Astrocyte of the cerebellum (primary cell): ENCODE measurements at places on chromosomes 7 and 10.
A peak's percentile ranks its signal among the peaks of the same experiment; 100 is the strongest.

- DNase-seq = no peak
Measured at GRCh38 chr10:34814223-34814912, 728 bp downstream of the PARD3 start.

DNA sequence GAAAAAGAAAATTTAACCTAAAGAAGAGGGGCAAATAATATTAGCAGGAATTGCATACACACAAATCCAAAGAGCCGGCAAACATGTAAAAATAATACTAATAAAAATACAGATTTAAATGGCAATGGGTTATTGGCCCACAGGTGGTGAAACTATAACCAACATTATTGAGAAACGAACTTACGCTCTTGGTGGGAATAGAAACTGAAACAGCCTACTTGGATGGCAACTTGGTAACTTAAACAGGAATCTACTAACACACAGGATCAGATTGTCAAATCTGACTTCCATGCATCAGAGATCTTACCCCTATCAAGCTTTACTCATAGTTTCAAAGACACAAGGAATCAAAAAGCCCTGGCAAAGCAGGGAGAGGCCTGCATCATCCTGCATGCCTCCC is 66.5 kb downstream of the ANLN start:
- no peak for DNase-seq

GRCh38 chr10:124127965-124128810 is 34.8 kb upstream of the CHST15 start:
- DNase-seq = no peak

GRCh38 chr10:30645340-30645827 is 15.8 kb upstream of the LYZL2 start:
- peak; percentile 6 for DNase-seq

DNA sequence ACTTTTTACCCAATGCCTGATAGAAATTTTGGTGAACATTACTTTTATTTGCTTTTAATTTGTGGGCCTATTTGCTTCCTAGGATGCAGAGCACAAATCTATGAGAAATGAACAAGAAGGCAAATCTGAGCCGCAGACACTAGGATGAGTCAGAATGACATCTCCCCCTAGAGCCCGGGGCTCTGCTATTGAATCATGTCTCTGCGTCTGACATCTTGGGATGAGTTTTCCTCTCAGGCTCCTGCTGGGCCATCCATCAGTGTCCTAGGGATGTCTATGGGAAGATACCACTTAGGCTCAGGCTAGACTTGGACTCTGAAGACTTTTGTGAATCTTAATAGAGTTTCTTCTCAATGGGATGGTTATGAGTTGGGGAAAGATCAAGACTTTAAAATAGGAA is 157.3 kb upstream of the MTPN start:
- DNase-seq = no peak

GRCh38 chr7:81190997-81191768 is 272.3 kb upstream of the SEMA3C start:
- DNase-seq = no peak

DNA sequence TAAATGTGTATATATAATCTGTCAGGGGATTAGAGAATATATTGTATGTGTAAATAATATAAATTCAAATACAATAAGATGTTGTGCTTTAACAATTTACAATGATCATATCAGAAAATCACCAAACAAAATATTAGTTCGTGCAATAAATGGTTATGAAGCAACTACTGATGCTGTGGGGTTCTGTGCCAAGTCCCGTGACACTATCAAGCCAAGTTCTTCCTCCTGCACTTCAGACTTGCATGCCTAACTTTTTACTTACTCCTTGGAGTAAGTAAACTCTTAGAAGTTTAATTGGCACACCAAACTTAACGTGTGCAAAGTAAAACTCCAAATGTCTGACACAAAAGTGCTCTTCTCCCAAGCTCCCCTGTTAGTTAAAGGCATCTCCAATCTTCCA is 26.5 kb upstream of the TMEM254 start:
- no peak for DNase-seq

- no peak for DNase-seq
Measured at GRCh38 chr7:152527610-152528032, 91.8 kb upstream of the KMT2C start.
